ENCODE measurements at places on chromosomes 11 and 22.

DNA sequence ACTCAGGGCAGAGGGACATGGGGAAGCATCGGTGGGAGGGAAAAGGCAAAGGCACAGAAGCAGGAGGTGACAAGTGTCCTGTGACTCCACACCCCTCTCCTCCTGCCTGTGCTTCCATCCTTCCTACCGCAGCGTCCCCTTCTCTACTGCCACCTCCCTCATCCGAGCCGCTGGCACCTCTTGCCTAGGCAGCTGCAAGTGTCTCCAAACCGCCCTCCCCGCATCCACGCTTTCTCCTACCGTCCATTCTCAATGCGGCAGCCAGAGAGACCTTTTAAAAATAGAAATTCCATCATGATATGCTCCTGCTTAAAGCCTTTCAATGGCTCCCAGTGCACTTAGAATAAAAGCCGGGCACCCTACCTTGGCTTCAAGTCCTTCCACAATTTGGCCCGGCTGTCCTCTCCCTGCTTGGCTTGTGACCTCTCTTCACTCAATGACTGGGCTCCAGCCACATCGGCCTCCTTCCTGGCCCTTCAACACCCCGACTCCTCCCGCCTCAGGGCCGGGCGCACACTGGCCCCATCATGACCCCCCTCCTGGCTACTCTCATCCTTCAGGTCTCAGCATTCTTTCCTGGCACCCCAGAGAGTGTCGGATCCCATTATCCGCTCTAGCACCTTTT lies 16.5 kb downstream of the LRRC10B start:
- DNase-seq, result no peak

DNA sequence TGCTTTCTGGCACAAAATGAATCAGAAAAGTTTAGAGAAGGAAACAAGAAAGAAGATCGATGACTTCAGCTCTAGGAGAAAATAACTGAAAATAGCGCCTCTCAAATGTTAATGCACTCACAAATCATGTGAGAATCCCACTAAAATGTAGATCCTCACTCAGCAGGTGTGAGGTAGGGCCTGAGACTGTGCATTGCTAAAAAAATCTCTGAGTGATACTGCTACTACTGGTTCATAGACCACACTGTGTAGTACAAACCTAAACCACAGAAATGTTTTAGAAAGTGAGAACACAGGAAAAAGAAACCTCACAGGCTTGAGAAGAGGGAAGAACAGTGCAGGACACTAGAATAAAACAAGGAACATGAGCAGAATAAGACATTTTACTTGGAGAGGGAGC lies 2.0 kb downstream of the OR8D4 start:
- no peak for DNase-seq

DNA sequence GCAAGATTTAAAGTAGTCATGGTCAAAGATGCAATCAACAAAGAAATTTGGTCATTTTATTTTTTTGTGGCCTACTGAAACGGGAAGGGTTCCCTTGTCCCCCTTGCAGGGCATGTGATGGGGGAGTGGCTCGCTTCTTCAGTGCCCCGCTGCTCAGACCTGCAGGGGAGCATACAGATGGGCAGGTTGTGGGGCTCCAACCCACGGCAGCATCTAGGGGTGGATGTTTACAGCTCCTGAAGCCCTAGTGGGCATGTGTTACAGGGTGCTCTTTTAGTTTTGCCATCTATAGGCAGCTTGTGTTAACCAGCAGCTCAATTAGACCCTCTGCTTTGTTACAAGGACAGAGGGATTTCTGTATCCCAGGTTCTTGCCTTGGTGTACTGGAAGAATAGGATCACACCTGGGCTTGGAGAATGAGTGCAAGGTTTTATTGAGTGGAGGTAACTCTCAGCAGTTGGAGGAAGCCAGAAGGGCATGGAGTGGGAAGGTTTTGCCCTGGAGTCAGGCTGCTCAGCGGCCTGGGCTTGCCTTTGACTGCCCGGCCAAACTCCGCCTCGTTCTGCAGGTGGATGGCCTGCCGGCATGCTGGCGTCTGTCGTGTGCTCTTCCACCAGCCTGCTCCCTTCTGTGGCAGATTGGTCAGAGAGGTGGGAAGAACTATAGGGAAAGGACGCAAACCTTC lies 9.4 kb downstream of the GSTP1 start:
- no peak for DNase-seq

- no peak for DNase-seq
Measured at GRCh38 chr11:77202941-77203900, 75.2 kb downstream of the MYO7A start.

DNA sequence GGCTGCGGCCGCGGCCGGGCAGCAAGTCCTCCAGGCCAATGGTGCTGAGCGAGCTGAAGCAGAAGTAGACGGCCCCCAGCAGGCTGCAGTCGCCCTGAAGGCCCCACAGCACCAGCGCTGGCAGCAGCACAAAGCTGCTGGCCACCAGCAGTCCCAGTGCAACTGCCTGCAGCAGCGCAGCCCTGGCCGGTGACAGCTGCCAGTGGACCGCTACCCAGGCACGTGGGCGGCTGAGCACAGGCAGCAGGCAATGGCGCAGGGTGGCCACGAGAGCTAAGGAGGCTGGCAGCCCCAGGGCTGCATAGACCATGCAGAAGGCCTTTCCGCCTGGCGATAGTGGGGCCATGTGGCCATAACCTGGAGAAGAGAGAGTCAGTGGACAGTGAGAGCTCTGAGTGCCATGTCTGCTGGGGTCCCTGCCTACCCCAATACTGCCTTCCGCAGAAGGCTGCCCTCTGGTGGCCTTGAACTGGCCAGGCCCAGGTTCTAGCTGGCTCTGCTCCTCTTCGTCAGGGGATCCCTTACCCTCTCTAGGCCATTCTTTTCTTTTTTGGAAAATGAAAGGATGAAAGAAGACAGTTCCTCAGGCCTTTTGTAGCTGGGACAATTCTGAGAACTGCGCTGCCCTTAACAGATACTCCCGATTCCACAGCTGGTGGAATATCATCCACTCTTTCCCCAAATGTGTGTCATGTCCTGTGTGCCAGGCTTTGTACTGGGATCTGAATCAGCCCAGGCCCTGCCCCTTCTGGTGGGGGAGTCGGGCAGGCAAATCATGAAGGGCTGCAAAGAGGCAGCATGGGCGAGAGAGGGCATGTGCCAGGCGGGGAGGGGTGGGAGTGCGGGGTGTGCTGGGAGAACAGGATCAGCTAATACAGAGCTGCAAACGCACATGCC lies 1.8 kb downstream of the KCNK7 start:
- DNase-seq, result no peak

GRCh38 chr11:74691755-74692154 lies 39.5 kb downstream of the CHRDL2 start:
- DNase-seq, result no peak

GRCh38 chr11:128482092-128482491 lies 105.3 kb downstream of the ETS1 start:
- no peak for DNase-seq

- DNase-seq, result peak; percentile 91
Measured at GRCh38 chr11:613369-613968, 2.3 kb downstream of the IRF7 start.

DNA sequence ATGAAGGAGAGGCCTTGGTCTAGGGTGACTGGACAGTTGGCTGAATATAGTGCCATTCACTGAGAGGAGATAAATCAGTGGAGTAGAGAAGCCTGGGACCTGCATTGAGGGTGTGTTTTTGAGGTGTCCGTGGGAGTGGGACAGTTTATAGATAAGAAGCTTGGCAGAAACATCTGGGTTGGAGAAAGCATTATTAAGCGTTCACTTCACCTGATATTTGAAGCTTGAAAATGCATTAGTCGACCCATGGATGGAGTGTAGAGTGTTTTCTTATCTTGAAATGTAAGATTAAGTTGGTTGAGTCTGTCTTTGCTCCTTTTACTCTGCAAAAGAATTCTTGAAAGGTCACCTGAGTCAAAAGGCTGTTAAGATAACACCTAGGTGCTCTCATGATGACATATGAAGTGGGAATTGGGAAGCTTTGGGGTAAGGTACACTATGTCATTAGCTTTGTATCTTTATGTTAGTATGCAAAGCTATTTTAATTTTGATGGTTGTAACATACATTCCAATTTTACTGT lies 160.7 kb downstream of the ARHGAP42 start:
- DNase-seq, result no peak

DNA sequence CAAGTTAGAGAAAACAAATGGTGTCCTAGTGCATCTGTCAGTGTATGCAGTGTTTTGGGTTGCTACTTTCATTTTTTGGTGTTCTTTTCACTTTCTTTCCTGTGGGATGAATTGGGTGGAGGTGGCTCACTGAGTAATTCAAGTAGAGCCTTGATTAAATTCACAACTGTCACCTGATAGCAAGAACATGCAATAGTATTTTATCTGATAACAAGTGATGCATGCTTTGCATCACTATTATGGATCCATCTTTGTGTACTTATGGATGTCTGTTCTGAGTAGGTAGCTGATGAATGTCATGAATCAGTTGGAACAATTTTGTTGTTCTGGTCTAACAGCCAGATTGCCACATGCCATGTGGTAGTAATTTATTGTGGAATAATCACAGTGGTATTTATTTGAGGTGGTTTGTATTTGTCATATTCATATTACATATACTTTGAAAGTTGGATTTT lies 87.5 kb downstream of the DDX10 start:
- no peak for DNase-seq

- no peak for DNase-seq
Measured at GRCh38 chr11:64799623-64800302, 3.3 kb downstream of the MAP4K2 start.

GRCh38 chr22:29342577-29343312 lies 27.2 kb upstream of the RASL10A start:
- no peak for DNase-seq

- no peak for DNase-seq
Measured at GRCh38 chr11:123186286-123186685, 8.8 kb downstream of the CLMP start.

DNA sequence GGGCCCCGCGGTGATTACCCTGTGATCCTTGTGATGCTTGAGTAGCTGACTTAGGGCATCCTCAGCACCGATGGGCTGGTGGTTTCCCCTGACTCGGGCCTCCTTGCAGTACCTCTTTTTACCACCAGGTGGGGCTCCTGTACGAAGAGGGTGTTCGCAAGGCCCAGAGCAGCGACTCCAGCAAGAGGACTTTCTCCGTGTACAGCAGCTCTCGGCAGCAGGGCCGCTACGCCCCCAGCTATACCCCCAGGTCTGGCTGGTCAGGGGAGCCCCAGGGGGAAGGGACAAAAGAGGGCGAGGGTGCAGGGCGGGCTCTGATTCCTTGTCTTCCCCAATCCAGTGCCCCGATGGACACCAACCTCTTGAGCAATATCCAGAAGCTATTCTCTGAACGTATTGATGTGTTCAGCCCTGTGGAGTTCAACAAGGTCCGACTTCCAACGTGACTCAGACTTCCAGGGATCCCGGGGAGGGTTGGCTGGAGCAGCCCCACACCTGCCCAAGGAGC lies 1.3 kb upstream of the TM7SF2 start:
- peak; percentile 95 for DNase-seq

DNA sequence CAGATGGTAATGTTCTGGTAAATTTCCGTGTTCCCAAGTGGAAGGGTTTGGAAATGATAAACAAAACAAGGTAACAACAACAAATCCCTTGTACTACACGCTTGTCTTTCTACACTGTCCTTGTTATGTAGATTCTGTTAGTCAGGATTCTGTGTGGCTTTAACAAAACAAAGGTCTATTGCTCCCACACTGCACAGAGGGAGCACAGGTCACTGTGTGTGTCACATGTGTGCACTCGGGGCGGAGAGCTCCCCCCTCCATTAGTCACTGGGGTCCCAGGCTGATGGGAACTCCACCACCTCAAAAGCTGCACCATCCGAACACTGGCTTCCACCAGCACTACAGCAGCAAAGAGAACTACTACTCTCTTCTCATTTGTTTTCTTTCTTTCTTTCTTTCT lies 227.9 kb downstream of the NTM start:
- no peak for DNase-seq

DNA sequence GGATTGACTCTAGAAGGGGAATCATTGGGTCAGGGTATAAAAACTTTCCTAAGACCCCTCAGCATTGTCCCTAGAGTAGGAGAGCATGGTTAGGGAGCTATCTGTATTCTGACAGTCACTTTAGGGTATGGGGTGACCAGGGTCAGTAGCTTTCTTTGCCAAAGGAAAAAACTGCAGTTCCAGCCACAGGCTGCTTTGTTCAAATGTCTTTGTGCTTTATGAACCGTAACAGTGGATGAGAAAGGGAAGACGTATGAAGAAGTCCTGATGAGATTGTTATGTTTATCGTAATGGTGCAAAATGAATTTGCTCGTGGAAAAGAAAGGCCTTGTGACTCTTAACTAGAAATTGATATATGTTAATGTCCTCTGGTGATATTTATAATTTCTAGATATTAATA lies 30.0 kb downstream of the CYB5R2 start:
- no peak for DNase-seq

- DNase-seq, result no peak
Measured at GRCh38 chr22:38074181-38075104, 9.5 kb downstream of the SLC16A8 start.

GRCh38 chr22:43854121-43854785 lies 8.1 kb downstream of the SULT4A1 start:
- DNase-seq, result no peak

DNA sequence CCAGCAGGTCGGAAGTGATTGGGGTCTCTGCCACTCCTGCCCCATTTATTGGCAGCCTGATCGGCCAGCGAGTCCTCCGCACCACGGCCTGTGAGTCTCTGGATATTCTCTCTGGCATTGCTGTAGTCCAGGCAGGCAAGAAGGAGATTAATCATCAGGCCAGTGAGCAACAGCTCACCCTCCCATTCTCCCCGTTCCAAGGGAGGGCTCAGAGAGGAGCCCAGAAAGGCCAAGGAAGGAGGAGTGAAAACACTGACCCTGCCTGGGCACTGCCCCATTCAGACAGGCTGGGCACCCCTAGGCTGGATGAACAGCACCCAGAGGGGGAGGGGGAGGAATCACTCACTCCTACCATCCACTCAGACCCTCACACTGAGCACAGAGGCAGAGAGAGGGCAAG lies 3.1 kb downstream of the SAA2 start:
- DNase-seq, result no peak

GRCh38 chr11:45485070-45485707 lies 180.2 kb downstream of the CHST1 start:
- no peak for DNase-seq

GRCh38 chr11:122664188-122664587 lies 8.7 kb downstream of the UBASH3B start:
- no peak for DNase-seq

DNA sequence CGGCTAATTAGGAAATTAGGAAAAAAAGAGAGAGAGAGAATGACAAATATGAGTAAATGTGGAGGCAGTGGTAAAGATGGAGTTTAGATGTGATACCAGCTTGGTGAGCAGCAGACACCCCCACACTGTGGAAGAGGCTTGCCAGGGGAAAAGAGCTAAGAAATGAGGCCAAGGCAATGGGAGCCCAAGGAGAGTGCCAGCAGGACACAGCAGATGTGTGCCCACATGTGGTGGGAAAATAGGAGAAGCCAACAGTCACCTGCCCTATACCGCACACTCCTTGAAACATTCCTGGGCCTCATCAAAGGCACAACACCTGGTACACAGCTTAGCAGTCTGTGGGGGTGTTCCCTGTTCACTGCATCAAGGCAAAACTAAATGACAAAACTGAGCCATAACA lies 104.9 kb downstream of the FAM76B start:
- no peak for DNase-seq

DNA sequence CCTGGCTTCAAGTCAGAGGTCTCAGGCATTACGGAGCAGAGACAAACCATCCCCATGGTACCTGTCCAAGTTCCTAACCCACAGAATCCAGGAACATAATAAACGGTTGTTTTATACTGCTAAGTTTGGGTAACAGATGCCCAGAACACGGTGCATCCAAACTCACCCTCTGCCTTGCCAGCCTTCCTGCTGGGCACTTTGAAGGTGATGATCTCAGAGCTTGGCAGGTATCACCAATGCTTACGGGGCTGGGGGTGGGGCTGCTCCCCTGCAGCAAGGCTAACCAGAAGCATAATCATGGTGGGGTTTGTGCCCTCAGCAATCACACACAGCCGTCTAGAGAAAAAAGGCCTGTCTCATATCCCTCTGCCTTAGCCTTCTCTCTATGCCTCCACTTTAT lies 27.1 kb downstream of the DKK3 start:
- no peak for DNase-seq
